ENCODE measurements at places on chromosomes 6 and 20.
A peak's percentile ranks its signal among the peaks of the same experiment; 100 is the strongest.

DNA sequence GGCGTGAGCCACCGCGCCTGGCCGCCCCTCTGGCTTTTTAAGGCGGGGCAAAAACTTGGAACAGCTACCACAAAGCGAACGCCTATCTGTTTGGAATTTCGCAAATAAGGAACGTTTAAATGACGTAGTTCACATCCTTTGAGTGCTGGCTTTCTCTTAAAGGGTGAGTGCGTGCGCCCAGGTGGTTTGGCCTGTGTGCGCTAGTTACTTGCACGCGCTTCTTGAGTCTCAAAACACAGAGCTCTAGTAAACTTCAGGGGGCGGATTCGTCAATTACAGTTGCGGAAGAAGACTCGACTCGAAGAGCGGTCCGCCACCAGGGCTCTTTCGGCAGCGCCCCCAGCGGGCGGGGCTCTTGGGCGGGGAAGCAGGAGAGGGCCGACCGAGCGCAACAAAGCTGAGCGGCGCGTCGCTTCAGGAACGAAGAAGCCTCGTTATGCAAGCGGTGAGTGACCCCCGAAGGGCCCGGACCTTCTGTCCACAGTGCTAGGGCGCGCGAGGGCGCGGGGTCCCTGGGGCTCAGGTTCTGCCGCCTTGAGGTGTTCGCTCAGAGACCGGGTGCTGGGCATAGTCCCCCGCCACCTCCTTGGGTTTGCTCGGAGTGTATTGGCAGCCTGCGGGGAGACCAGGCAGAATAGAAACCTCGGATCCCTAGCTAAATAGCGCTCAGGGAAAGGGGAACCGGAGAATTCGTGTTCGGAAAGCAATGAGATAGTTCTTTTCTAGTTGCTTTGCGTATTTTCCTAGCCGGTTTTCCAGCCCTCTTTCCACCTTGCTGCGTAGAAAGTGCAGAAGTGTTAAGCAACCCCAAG, at the start of gene SYCP2L:
TSS of gene SYCP2L (plus strand) at position 362 of the 812 bp plus-strand sequence. CDS start at position 437, 75 bp downstream.
- peak; percentile 47 for DNase-seq

GRCh38 chr20:16125816-16126215, 447.4 kb downstream of the KIF16B start:
- DNase-seq = peak; percentile 30

DNA sequence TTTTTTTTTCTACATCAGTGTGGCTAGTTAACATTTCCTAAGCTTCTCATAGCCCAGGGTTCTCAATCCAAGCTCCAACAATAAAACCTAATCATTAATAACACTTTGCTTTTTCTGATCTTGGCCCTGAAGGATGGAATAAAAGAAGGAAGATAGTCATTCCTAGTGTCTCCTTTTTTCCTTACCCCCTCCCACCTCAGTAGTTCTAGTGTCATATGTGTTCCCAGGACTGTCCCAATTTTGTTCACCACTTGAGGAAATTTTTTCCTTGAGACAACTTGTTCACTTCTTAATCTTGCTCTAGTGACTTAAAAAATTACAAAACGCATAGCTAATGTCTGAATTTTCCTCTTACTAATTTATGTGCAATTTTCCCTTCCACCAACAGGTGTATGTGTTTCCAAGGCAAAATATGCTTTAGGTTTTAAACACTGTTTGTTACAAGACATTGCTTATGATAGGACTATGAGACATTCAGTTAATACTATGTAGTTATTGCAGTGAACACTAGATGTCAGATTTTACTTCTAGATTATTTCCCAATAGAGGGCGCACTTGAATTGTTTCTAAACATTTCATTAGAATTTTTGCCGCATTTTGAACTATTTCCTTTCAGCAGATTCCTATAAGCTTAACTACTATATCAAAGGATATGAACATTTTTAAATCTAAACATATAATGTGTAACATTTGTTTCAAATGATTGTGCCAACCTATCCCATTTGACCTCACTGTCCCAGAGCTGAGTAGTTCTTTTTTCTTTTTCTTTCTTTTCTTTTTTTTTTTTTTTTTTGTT, 18.5 kb upstream of the C6orf141 start:
- no peak for DNase-seq

DNA sequence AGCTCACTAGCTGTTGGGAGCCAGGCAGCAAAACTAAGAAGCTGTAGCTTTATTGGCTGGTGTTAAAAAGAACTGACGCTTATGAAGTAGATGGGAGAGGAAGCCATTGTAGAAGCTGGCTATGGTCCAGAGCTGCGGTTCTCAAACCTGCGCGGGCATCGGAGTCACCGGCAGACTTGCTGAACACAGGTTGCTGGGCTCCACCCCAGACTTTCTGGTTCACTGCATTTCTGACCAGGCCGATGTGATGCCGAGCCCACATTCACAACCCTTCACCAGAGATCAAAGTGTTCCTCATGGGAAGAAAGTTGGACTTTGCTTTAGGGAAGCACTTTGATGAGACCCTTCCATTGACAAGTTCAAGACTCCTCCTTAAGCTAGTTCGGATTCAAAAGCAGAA, 231.6 kb downstream of the QKI start:
- no peak for DNase-seq

- no peak for DNase-seq
Measured at GRCh38 chr6:1251198-1252155, 60.4 kb upstream of the FOXQ1 start.

DNA sequence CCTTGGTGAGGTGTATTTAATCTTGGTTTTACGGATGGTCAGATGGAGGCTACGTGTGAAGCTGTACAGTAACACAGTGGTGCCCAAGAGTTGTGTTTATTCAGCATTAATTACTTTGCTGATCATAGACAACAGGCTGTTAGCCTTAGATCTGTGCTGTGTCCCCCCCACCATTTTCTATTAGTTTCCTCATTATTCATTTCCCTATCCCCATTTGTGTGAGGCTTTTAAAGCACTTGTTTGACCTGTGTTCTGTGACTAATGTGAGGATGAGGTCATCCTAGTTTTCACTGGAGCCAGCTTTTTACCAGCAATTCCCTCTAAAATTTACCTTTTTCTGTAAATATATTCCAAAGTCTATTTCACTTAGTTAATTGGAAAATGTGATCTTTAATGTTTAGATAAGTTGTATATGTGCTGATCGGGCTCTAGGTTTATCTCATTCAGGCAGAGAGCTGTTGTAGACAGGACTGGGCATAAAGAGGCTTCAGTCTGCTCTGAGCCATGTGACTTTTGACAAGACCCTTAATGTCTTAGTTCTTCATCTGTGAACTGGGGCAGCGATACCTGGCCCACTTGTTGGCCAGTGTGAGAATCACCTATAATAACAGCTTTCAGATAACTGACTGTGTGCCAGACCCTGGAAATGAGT, 8.4 kb downstream of the MAPRE1 start:
- DNase-seq = no peak

GRCh38 chr20:29306390-29307072, 1950.9 kb upstream of the DEFB115 start:
- DNase-seq = no peak

DNA sequence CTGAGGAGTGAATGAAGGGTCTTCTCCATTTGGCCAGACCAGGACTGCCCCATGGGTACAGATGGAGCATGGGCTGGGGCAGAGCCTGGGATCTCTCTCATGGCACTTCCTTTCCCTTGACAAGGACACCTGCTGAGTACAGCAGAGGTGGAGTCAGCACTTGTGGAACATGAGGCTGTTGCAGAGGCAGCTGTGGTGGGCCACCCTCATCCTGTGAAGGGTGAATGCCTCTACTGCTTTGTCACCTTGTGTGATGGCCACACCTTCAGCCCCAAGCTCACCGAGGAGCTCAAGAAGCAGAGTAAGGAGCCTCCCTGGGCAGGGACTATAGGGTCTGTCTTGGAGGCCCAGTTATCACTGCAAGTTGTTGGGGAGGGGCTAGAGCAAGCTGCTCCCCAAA, 29.6 kb downstream of the GSS start:
- no peak for DNase-seq

DNA sequence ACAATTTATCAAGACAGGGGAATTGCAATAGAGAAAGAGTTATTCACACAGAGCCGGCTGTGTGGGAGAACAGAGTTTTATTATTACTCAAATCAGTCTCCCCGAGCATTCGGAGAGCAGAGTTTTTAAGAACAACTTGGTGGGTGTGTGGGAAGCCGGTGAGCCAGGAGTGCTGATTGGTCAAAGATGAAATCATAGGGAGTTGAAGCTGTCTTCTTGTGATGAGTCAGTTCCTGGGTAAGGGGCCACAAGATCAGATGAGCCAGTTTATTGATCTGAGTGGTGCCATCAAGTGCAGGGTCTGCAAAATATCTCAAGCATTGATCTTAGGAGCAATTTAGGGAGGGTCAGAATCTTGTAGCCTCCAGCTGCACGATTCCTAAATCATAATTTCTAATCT, 50.0 kb upstream of the ECI2 start:
- DNase-seq = no peak

GRCh38 chr6:25366903-25367545, 87.8 kb downstream of the CARMIL1 start:
- no peak for DNase-seq

DNA sequence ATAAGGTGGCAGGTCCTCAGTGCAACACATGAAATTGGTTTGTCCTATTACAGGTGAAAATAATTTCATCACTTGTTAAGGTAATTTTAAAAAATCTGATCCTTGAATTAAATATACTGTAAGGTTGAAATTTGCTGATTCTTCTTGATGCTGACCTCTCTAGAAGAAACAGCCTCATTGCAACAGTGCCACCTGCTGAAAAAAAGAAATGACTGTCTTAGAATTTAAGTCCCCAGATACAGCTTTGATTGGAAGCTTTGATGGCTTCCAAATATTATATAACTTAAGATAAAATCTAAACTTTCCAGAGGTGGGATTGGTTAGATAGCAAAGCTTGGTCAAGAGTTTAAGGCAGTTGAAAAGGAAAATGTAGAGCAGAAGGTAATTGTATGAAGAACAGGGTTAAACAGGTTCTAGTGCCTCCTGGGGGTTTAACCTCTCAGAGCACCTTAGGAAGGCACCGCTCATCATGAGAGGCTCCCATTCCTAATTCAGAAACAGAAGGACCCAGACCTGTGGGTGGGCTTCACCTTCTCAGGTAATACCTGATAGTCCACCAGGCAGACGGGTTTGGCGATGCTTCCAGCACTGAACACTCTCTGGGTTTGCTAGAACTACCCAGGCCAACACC, 401.0 kb downstream of the PAX1 start:
- DNase-seq = peak; percentile 25

DNA sequence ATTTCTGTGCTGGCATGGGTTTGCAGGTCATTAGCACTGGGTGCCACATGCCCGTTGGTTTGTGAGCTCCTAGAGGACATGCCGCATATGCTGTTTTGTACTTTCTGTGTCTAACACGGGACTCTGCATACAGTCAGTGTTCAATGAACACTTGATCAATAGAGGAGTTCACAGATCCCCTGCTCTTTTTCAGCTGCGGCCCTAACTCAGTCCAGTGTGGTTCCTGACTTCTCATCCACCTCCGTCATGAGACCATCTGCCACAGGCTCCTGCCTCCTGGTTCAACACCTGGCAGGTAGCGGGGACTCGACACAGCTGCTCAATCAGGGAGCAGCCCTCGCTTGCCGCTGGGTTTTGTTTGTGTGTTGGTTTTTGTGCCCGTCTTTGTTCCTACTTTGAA, 13.8 kb upstream of the BMP7 start:
- no peak for DNase-seq

- no peak for DNase-seq
Measured at GRCh38 chr6:84645000-84645399, 119.4 kb downstream of the TBX18 start.

DNA sequence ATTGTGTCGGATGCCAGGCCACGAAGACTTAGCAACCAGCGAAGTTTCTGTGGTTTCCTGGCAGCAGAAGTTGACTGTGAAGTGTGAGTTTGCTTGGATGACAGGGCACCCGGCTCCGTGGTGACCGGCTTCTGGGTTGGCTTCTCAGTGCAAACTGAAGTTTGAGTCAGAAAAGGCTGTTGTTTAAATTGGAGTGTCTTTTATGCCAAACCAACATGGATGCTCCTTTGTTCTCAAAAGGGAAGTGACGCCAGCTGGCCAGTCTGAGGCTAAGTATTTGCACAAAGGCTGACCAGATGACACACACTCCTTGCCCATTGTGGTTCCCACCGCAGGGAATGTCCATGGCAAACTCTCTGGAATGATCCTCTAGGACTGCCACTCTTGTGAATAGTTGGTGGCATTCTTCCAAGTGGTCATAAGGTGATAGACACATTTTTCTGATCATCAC, 164.8 kb upstream of the QKI start:
- DNase-seq = no peak

GRCh38 chr20:5039255-5039657, 37.9 kb upstream of the SLC23A2 start:
- no peak for DNase-seq

DNA sequence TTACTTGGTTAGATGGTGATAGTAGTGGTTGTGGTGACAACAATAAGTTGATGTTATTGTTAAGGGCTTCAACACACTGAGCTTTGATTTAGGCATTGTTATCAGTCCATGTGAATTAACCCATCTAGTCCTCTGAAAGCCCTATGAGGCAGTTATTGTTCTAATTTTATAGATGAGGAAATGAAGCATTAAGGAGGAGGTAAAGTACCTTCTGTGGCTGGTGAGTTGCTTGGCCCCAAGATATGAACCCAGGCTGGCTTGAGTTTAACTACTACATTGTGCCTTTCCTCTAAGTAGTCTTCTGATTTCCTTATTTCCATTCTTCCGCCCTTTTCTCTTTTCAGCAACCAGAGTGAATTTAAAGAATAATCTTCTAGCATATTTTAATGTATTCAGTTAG, 81.7 kb downstream of the QKI start:
- DNase-seq = no peak

- DNase-seq = peak; percentile 38
Measured at GRCh38 chr20:16434062-16434664, 139.1 kb downstream of the KIF16B start.

DNA sequence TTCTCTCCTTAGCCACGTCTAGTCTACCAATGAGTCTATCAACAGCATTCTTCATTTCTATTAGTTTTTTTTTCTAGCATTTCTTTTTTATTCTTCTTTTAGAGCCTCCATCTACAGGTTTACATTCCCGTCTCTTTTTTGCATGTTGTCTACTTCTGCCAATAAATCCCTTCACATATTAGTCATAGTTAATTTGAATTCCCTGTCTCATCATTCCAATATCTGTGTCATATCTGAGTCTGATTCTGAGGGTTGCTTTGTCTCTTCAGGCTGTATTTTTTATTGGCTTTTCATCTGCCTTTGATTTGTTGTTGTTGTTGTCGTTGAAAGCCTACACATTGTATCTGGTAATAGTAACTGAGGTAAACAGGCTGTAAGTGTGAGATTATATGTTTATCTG, 104.6 kb downstream of the HMGCLL1 start:
- no peak for DNase-seq

DNA sequence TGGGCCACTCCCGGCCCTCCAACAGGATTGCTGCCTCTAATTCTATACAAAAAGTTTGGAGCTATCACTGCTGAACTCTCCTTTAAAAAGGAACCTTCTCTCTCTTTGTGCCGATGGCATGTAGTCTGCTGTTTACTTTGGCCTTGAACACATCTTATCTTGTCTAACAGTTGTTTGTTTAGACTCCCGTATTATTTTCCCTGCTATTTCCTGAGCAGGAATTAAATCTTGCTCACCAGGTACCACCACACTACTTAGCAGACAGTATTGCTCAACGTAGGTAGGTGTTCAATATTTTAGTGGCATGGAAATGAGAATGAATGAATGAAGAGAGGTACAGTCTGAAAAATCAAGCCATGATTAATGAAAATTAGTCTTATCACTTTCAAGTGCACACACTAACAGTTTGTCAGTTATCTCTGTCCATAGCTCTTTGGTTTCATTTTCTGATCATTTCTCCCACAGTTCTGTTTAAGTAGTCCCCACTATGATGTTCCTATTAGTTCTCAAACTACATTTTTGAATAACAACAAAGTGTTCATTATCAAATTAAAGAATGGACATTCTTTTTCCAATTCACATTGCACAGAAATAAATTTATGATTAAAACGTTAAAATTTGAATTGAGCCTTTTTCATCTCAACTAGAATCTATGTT, 6.8 kb upstream of the HEY2 start:
- DNase-seq = no peak

- no peak for DNase-seq
Measured at GRCh38 chr6:67350729-67351128, 1284.4 kb upstream of the ADGRB3 start.
